HFFc6 (cell line): ENCODE measurements at places on chromosomes 3 and 15. TPM values are rescaled to one million over a fixed set of nuclear protein-coding genes. Genes with fewer than 3 reads are reported as not detected.

TMEM207 gene
- total RNA-seq: not detected in 2 replicates

GRCh38 chr3:69085833-69086722 lies 1.3 kb downstream of the ARL6IP5 start:
- peak; percentile 86 for DNase-seq

DNA sequence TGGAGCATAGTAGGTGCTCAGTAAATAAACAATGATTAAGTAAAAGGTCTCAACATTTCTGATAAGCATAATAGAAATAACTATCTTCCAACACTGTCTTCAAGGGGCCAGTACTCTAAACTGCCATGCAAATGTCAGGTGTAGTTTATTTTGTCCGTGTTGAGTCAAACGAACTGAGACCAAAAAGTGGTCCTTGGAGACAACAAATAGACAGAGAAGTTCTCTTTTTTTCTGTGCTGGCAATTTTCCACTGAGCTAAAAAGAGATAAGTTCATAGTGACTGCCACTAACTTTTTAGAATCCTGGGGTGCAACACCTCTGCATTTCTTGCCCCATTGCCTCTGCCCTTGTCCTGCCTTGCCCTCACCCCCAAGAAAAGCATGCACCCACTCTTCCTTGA lies 14.7 kb upstream of the MBNL1 start:
- no peak for DNase-seq

OSBPL10 gene
- total RNA-seq: 7.1 to 8.7 TPM (median 8.7 TPM) in 3 replicates

GRCh38 chr3:132788301-132788671 lies 66.1 kb upstream of the NPHP3 start:
- peak; percentile 65 for DNase-seq

CELF6 gene
- 0.12 to 0.21 TPM (median 0.15 TPM) in 3 replicates for total RNA-seq

DNA sequence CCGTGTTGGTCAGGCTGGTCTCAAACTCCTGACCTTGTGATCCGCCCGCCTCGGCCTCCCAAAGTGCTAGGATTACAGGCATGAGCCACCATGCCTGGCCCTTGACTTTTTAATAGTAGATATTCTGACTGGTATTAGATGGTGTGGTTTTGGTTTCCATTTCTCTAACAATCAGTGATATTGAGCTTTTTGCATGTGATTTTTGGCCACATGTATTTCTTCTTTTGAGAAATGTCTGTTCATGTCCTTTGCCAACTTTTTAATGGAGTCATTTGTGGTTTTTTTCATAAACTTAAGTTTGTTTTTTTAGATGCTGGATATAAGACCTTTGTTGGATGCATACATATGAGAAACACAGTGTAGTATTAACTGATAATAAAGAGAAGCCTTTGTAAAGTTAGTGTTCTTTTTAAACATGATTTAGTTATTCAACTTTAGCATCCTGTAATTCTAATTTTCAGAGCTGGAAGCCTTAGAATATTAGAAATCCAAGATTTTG lies 280.8 kb downstream of the RBMS3 start:
- no peak for DNase-seq

GOLGA8O gene
- 0.63 TPM in 1 of 3 replicates, not detected in the others for total RNA-seq

PLSCR2 gene
- not detected in 3 replicates for total RNA-seq

- DNase-seq: no peak
Measured at GRCh38 chr3:71902258-71903111, 117.5 kb upstream of the PROK2 start.

MYRIP gene
- 0.09 to 0.11 TPM in 2 of 3 replicates, not detected in the other for total RNA-seq

TCAIM gene
- 19.1 to 20.6 TPM (median 20.1 TPM) in 3 replicates for total RNA-seq

TTLL13 gene
- total RNA-seq: not detected in 3 replicates
